D341Med (cell line): ENCODE measurements at places on chromosomes 12 and 14.

DNA sequence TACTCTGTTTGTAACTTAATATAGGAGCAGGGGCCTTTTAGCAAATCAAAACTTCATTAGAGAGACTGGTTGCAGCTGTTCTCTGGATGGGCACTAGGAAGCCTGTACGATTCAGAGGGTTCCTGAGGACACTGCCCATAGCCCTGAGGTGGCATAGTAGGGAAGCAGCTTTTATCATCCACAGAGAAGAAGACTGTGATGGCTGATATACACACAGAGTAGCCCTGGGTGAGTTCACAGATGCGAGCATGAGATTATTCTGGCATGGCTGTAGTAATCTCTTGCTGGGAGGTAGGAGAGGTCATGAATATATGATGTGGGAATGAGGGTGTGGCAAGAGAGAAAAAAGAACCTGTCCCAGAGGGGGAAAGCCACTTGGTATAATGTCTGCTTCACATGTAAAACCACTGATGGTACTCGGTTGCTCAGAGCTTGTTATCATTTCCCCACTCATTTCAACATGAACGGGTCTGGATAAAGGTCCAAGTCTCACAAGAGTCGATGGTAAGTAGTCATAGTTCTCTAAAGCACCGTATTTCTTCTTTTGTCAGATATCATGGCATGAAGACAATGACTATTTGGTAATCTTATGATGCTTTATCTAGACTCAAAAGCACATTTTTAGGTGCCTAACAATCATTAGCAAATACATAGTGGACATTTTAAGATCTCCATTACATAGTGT lies 52.0 kb downstream of the PEBP1 start:
- DNase-seq: no peak

- no peak for DNase-seq
Measured at GRCh38 chr14:90301668-90302090, 30.1 kb downstream of the NRDE2 start.

DNA sequence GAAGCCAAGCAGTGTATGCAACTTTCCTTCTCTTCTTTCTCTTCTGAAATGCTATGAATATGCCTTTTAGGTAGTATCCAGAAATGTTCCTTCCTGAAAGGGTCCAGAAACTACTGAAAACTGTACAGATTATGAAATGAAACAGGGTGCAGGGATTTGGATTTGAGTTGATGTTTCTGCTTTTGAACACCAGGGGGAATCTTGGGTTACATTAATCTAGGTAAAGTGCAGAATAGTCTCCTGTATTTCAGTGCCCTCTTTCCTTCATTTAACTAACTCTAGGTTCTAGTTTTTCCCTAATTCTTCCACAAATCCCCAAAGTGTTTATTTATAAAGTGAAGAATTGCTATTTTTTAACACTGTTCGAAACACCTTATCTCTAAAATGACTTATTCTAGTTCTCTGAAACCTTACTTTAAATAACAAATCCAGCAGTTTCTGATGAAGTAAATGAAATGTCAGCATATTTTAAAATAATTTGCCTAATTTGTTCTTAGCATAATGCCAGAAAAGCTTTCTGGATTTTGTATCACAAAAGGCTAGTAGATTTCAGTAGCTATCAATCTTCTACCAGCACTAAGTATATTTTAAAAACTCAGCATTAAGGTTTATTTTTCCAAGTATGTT lies 111.9 kb downstream of the LRRK2 start:
- peak; percentile 50 for DNase-seq

- no peak for DNase-seq
Measured at GRCh38 chr12:124216966-124217365, 77.9 kb upstream of the RFLNA start.

GRCh38 chr12:12116677-12117076 lies 45.9 kb downstream of the BCL2L14 start:
- DNase-seq: no peak

GRCh38 chr14:25756876-25757275 lies 706.9 kb upstream of the STXBP6 start:
- no peak for DNase-seq

- DNase-seq: peak; percentile 71
Measured at GRCh38 chr12:30989754-30990153, 63.2 kb downstream of the TSPAN11 start.

DNA sequence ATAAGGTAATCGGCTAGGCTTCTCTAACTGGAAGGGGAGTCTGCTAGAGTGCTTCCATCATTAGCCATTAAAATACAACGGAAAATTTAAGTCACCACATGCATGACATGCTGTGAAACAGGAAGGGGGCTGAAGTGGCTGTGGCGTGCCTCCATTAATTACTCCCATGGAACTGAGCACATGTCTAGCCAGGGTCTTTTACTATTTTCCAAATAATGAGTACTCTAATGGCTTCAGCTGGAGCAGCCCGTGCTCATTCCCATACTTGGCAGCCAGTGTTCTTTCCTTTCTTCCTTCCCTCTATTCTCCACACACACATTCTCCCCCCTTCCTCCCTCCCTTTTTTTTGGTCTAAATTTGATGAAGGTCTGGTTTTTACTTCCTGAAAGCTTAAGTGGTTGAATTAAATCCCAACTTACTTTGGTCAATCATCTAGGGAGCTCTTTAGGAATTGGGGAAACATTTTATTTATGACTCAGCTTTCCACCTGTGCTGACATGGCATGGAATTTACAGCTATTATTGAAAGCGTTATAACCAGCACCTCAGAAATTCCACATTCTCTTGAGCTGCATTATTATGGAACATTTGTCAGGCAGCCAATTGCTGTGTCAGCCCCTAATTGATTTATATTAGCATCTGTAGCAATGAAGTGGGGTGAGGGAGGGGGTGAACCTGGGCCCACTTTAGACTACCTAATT lies 72.3 kb downstream of the LRIG3 start:
- no peak for DNase-seq

DNA sequence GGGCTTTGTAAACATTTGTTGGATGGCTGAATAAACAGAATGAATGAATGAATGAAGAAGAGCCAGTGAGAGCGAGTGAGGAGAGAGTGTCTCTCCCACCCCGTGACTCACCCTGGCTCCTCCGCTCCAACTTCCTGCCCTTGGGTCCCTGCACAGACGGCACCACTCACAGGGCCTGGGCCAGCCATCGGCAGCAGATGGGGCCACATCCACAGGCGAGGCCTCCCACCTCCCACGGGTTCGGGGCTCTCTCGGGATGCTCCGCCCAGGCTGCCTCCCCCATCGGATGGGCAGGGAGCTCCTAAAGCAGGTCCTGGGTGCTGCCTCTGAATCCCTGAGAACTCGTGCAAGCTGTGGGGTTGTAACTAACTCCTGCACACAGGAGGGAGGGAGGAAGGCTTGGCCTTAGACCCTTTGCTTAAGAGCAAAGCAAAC lies 41.3 kb downstream of the CCNK start:
- no peak for DNase-seq

GRCh38 chr12:84329938-84330337 lies 582.7 kb downstream of the SLC6A15 start:
- DNase-seq: no peak

DNA sequence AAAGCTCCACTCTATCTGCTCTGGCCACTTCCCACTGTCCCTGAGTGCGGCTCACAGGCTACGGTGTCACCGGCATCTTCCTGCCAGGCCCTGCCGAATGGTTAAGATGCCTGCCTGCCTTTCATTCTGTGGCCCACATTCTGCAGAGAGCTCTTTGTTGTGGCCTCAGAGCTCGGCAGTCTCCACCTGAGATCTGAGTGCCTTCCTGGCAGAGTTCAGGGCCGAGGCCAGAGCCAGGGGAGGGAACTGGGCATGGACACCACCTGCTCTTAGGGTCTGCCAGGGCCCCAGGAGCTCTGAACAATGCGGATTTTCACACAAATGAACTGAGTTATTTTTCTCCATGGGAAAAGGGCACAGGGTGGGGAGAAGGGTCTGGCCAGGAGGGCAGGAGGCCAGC lies 127.2 kb downstream of the RBM19 start:
- no peak for DNase-seq

DNA sequence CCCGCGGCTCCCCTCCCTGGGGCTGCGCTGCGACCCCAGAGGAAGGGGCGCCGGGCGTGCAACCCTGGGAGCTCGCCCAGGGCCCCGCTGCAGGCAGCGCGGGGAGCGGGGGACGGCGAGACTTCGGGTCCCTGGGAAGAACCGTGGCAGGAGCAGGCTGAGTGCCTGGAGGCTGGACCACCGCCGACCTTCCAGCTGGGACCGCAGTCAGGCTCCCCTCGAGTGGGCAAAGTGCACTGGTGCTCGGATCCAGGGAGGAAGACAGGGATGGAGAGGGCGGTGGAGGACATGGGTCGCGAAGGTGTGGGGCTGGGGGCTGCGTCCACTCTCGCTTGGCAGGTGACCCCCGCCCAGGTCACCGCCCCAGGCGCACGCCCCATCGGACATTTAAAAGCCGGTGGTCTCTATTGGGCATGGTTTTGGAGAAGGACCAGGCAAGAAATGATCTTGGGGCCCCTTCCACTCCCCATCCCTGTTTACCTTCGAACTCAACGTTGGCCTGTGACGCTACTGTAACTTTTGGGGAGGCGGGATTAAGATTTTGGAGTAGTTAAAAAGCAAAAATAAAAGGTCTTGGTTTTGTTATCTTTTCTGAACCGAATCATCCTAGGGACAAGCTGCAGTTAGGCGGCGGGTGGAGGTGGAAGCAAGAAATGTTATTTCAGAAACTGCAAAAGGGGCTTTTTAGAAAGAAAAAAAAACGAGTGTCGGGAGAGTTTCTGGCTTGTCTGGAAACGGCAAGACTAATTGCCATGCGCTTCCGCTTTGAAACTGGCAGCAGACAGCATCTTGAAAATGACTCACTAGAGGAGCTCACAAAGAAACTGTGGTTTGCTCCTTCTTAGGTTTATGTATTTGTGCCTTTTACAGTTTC lies 1.0 kb downstream of the ELK3 start:
- DNase-seq: peak; percentile 65
